ENCODE measurements at places on chromosomes 11 and 22. TPM values are rescaled to one million over a fixed set of nuclear protein-coding genes. Genes with fewer than 3 reads are reported as not detected.
A peak's percentile ranks its signal among the peaks of the same experiment; 100 is the strongest.

DNA sequence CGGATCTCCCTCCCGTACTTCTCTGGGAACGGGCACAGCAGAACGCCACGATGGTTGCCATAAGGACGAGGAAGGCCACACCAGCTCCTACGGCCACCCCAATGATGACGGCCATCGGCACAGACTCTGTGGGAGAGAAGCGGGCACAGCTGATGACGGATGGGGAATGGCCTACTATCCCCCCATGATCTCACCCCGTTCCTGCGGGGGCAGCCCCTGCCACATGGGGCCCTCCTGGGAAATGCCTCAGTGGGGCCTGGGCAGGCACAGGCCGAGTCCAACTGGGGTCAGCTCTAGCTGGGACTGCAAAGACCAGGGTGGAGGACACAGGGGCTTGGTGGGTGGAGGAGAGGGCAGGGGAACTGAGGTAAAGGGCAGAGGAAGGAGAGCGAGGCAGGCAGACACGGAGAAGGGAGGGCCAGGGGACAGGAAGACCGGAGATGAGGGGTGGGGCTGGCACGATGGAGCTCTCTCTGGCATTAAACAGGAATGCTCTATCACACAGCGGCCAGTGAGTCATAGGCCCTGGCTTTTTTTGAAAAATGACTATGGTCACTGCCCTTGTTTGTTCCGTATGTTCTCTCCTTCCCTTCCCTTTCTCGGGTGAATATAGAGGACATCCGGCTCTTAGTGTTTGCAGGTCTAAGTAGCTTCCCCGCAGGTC is 76.0 kb downstream of the ST3GAL4 start:
- peak overlapping the region; percentile 79 for H3K27ac ChIP-seq
- no peaks in the 10 kb centered on the region for H3K27me3 ChIP-seq
- no peak overlapping the region for H3K4me3 ChIP-seq
- peak; percentile 41 for DNase-seq
- peaks cover 56% of the 10 kb centered on the region for H3K4me1 ChIP-seq
- H3K36me3 ChIP-seq: no peaks in the 10 kb centered on the region

DNA sequence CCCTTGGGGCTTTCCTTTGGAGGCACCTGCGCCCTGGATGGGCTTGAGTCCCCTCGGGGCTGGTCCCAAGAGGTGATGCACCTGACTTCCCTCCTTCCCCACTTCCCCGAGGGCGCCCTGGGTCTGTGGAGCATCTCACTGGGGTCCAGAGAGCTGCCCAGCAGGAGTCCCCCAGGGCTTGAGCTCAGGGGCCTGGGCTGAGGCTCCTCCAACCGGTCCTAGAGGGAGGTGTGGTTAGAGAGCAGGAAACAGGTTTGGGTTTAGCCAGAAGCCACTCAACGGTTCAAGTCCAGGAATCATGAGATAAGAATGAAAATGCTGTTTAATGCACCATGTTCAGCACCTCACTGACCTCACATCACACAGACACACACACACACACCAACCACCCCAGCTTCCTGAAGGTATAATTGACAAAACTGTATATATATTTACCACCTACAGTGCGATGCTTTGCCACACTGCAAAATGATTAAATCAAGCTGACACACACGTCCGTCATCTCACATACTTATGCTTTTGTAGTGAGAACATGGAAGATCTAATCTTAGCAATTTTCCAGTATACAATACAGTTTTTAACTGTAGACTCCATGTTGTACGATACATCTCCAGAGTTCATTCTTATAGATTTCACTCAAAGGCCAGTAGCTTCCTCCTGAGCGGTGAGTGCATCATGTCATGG is 628 bp upstream of the IGLL1 start:
- no peak overlapping the region for H3K4me3 ChIP-seq
- DNase-seq: no peak
- H3K36me3 ChIP-seq: no peaks in the 10 kb centered on the region
- H3K27me3 ChIP-seq: peaks cover 5% of the 10 kb centered on the region
- H3K4me1 ChIP-seq: no peaks in the 10 kb centered on the region

DNA sequence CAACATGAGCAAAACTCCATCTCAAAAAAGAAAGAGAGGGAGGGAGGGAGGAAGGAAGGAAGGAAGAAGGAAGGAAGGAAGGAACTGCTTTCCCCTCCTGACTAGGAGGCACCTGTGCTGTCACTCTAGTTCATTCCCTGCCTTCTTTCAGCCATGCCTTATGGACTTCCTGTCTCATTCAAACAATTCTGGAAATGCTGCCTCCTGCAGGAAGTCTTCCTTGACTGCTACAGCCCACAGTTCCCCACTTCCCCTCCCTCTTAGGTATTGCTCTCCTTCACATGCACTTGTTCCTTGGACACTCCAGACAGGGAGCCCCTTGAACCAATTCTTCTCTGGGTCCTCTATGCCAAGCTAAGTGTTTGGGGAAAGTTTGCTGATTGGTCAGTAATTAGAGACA is 31.6 kb upstream of the WNT11 start:
- peaks cover 17% of the 10 kb centered on the region for H3K4me1 ChIP-seq
- no peak for DNase-seq
- no peaks in the 10 kb centered on the region for H3K27me3 ChIP-seq
- H3K4me3 ChIP-seq: no peak overlapping the region
- H3K36me3 ChIP-seq: no peaks in the 10 kb centered on the region

DNA sequence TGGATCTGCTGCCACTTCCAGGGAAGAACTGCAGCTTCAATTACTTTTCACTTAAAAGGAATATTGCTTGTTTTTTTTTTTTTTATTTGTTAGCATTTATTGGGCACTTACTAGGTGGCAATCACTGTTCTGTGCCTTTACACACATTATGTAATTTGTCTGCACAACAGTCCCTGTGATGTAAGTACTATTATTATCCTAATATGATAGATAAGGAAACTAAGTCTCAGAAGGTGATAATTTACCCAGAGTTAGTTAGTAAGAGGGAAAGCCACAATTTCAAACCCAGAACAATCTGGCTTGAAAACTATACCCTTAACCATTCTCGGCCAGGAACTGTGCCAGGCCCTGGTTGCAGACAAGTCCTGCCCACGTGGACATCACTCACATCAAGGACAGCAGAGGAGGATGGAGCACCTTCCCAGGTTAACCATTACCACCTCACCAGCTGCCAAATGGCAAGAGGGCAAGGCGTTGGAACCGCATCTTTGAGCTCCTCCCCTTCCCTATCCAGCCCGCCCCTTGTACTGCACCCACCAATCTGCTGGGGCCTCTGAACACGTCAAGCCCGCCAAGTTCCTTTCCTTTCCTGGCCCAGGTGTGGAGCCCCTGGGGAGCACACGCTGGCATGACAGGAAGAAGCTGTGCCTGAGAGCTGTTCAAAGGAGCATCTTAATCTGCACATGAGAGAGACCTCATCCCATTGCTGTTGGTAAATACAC is 78.4 kb downstream of the NAV2 start:
- H3K4me3 ChIP-seq: no peak overlapping the region
- no peak for DNase-seq
- H3K4me1 ChIP-seq: peaks cover 19% of the 10 kb centered on the region
- no peaks in the 10 kb centered on the region for H3K27me3 ChIP-seq
- H3K27ac ChIP-seq: no peak overlapping the region

GRCh38 chr11:133388975-133389568 is 143.2 kb downstream of the OPCML start:
- no peaks in the 10 kb centered on the region for H3K4me1 ChIP-seq
- DNase-seq: no peak
- H3K27ac ChIP-seq: no peak overlapping the region
- no peaks in the 10 kb centered on the region for H3K27me3 ChIP-seq

DNA sequence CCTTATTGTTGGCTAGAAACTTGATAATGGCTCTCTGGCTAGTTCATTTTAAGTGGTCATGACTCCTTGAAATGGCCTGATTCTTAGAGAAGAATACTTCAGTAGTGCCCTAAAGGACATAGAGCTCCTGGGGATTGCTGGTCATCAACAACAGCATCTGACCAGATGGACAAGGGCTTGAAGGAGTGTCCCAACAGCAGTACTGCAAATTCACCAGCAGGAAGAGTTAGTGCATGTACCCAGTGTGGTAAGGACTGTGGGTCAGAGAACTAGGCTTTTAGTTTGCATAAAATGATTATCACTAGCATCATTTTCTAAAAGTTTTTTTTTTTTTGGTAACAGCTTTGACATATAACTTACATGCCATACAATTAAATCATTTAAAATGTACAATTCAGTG is 39.5 kb upstream of the CUL5 start:
- no peak overlapping the region for H3K4me3 ChIP-seq
- H3K27me3 ChIP-seq: no peaks in the 10 kb centered on the region
- DNase-seq: no peak
- no peak overlapping the region for H3K27ac ChIP-seq
- H3K4me1 ChIP-seq: no peaks in the 10 kb centered on the region
- no peaks in the 10 kb centered on the region for H3K36me3 ChIP-seq

- H3K4me3 ChIP-seq: no peak overlapping the region
- no peak for DNase-seq
- no peaks in the 10 kb centered on the region for H3K36me3 ChIP-seq
Observed at GRCh38 chr22:35559354-35560005, 18.8 kb downstream of the RASD2 start.

- no peaks in the 10 kb centered on the region for H3K4me1 ChIP-seq
- H3K27ac ChIP-seq: no peak overlapping the region
Observed at GRCh38 chr11:28636566-28636965, 528.4 kb downstream of the METTL15 start.

DNA sequence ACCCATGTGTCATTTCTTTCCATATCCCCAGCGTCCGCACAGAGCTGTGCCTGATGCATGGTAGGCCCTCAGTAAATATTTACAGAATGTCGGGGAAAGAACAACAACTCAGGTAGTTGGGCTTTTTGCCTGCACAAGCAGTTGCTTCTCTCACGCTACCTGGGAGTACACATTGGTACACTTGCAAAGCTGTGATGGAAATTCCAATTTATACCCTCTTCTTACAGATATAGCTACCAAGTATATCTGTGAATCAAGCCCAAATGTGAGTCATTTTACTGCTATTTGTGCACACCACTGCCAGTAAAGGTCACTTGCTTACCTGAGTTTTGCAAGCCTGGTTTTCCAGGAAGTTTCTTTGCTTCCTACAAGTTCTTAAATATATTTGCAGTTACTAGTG is 333.0 kb upstream of the NARS2 start:
- H3K27ac ChIP-seq: no peak overlapping the region
- H3K36me3 ChIP-seq: no peaks in the 10 kb centered on the region
- no peak for DNase-seq

DNA sequence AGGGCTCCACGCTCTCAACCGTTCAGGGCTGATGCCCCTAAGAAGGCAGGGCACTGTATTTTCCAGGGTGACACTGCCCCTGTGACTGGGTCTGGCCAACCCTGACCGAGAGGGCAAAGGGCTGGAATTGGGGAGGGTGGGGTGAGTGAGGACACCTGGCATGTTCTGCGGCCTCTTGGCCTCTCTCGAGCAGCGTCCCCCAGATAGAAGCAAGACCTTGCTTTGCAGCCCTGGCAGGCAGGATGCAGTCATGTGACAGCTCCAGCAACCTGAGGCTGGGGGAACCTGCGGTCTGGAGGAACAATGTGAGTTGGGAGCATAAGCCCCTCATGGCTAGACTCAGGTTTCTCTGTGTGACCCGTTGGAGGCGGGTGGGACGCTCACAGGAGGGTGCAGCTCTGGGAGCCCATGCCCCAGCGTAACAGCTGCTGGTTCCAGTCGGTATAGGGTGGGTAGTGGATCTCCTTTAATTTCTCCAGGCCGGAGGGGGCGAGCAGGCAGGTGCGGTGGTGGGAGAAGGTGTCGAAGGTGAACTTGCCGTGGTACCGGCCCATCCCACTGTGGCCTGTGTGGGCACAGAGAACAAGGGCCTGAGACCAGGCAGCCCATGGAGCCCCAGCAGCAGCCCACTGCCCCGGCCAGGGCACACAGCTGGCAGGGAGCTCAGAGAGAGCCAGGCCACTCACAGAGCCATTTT is 11.4 kb downstream of the ALDH3B2 start:
- H3K27ac ChIP-seq: no peak overlapping the region
- DNase-seq: no peak
- H3K27me3 ChIP-seq: no peaks in the 10 kb centered on the region
- H3K36me3 ChIP-seq: no peaks in the 10 kb centered on the region
- no peaks in the 10 kb centered on the region for H3K4me1 ChIP-seq

- H3K4me3 ChIP-seq: no peak overlapping the region
- no peak overlapping the region for H3K27ac ChIP-seq
- no peaks in the 10 kb centered on the region for H3K36me3 ChIP-seq
Observed at GRCh38 chr11:134515081-134515960, 103.3 kb upstream of the B3GAT1 start.

DNA sequence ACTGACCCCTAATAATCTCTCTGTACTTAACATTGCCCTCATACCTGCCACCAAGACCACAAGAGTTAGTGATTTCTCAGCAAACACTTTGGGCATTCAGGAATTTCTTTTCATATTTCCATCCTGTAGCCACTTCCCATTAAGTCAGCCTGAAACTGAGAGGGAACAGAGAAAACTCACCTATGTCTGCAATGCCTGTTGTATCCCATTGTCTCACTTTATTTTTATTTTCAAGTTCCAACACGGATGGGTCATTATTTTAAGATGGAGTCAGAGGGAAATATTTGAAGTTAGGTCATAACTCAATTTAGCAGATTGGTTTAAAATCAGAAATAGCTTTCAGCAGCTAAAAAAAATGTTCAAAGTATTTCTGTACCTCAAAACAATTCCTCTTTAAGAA is 937.8 kb upstream of the CHORDC1 start:
- H3K4me1 ChIP-seq: no peaks in the 10 kb centered on the region
- no peak overlapping the region for H3K4me3 ChIP-seq
- DNase-seq: no peak
- no peaks in the 10 kb centered on the region for H3K27me3 ChIP-seq

DNA sequence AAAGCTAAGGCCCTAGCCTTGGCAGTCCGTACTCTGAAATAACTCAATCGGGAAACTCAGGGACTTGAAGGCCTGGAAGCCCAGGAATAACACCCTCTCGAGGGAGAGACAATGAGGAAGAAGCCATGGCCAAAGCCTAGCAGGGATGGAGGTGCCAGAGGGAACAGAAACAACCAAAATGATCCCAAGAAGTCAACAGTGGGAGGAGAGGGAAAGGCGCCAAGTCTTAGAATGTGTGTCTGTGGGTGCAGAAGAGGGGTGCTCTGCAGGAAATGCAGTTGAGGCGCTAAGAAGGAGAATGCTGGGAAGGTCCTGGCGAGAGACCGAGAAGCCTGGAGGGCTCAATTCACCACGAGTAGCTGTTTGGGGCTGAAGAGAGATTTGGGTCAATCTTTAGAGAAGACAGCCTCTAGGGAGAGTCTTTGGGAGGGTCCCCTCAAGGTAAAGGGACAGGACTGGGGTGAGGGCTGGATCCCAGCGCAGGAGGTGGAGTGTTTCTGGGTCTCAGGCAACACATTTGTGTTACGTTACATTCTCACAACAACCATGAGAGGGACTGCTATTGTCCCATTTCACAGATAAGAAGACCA is 760 bp upstream of the MAPK8IP1 start:
- peak overlapping the region; percentile 21 for H3K27ac ChIP-seq
- DNase-seq: no peak
- peak overlapping the region; percentile 68 for H3K4me3 ChIP-seq
- H3K4me1 ChIP-seq: peaks cover 7% of the 10 kb centered on the region

The OR52A5 gene
- total RNA-seq: not detected

The P2RY6 gene
- 0.63 TPM for total RNA-seq

The GSTT2B gene
- 0.66 TPM for total RNA-seq

The APOA5 gene
- not detected for total RNA-seq

The MS4A3 gene
- not detected for total RNA-seq

The PLEKHA7 gene
- total RNA-seq: 41.6 TPM

The LMF2 gene
- 85.2 TPM for total RNA-seq

The GLYATL1 gene
- not detected for total RNA-seq

The OR5A1 gene
- not detected for total RNA-seq

The TSPAN18 gene
- total RNA-seq: 8.4 TPM

The PRDM11 gene
- total RNA-seq: 26.1 TPM

The MRPL23 gene
- total RNA-seq: 139 TPM

The VPREB1 gene
- not detected for total RNA-seq

The RRP8 gene
- 19.5 TPM for total RNA-seq

The HEPN1 gene
- not detected for total RNA-seq

The NDUFS8 gene
- 205 TPM for total RNA-seq

The PLAAT4 gene
- total RNA-seq: 43.7 TPM

The AGBL2 gene
- 4.2 TPM for total RNA-seq

The BAIAP2L2 gene
- 2.7 TPM for total RNA-seq
